ENCODE measurements at places on chromosomes 2 and 18.

DNA sequence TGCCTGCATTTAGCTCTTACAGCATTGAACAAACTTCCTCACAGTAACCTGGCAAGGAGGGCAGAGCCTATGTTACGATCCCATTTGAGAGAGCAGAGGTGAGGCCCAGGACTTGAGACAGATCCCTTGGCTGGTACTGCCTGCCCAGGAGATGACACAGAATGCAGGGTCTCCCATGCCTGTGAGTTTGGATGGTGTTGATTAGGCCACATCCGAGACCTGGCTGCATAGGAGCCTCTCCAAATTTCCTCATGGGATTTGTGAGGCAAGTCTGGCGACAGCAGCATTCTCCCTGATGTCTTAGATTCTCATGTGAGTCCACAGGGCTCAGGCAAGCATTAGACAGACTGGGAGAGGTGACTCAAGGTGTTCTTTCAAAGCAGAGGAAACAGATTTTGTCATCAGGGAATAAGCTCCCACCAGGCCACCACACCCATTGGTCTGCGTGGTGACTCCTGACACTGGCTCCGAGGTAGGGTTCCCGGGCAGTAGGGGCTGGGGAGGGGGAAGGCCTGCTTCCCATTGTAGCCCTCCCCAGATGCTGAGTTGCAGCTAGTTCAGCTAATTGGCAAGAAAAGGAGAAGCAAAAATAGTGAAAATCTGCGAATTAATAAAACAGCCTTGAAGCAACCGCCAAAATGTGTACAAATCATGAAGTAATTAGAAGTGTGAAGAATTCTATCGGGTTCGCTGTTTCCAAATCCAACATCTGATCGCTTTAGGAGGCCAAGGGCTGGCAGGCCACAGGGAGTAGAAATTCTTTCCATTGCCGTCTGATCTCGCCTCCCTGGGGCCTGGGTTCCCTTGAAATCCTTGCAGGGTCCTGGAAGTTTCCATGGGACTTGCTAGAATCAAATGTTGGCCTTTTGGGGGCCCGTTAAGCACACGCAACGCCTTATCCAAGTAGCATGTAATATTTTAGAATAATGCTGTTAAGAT lies 68.0 kb downstream of the MAPK4 start:
- DNase-seq: no peak

- DNase-seq: no peak
Measured at GRCh38 chr18:65409261-65409660, 341.6 kb upstream of the CDH7 start.

GRCh38 chr2:74278694-74279093 lies 64.5 kb downstream of the SLC4A5 start:
- no peak for DNase-seq

GRCh38 chr2:39483534-39483933 lies 46.4 kb upstream of the MAP4K3 start:
- DNase-seq: no peak

GRCh38 chr2:147487286-147487977 lies 357.4 kb upstream of the ACVR2A start:
- DNase-seq: no peak

DNA sequence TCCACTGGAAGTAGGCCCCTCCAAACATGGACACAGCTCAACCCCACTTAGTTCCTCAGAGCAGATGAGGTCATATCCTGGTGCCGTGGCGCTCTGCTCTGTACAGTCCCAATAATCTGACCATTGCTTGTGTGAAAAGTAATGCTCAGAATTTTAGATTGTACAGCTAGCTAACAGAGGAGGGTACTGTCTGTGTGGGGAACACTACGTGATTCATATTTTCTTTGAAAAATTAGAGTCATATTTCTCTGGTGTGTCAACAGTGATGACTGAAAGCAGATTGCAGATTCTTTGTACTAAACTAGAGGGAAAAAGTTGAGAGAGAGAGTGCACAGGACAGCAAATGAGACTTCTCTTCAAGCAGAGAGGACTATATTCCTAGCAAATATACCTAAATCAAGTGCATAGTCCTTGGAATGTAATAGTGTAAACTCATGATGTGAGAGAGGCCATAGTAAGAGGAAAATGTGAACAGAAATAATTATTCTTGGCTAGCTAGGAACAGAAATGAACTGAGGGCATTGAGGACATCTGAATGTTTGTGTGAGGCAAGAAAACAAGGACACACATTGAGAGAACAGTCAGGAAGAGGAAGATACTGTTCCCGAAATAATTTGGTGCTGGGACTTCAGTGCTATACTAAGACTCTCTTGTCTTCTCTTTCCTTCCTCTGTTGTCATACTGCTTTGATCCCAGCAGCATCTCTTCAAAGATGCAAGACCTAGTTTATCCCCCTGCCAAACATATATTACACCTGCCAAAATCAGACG lies 157.0 kb upstream of the RND3 start:
- DNase-seq: no peak

- DNase-seq: no peak
Measured at GRCh38 chr2:234983011-234983726, 31.4 kb downstream of the SH3BP4 start.

- DNase-seq: no peak
Measured at GRCh38 chr2:241813644-241814392, 4.8 kb downstream of the NEU4 start.

DNA sequence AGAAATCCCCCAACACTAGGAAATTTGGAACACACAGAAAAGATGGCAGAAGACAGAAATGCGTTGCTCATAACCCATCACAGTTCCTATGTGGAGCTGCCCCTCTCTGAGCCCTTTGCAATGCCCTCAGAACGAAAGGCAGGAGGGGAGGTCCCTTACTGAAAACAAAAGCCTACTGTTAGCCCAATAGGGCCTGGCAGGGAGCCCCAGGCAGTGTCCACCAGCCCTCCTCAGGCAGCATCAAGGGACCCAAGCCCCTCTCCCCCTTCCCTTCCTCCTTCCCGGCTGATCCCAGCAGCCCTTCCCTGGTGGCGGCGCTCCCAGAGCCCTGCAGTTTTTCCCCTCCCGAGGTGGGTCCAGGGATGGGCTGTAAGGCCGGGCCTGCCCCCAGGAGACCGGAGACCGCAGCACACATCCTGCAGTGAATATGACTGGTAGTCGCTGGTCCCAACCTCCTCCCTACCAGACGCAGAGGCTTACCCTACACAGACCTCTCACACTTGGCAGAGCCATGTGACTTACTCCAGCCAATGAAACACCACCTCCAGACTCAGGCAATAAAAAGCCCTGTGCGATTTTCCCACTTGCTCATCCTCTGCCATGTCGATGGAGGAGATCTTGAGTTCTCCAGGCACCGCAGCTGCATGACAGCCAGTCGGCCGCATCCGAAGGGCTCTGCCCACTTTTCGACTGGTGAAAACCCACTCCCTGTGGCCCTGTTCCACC lies 19.4 kb upstream of the DUSP2 start:
- DNase-seq: peak; percentile 87

GRCh38 chr2:159998961-159999360 lies 63.5 kb downstream of the PLA2R1 start:
- DNase-seq: no peak

DNA sequence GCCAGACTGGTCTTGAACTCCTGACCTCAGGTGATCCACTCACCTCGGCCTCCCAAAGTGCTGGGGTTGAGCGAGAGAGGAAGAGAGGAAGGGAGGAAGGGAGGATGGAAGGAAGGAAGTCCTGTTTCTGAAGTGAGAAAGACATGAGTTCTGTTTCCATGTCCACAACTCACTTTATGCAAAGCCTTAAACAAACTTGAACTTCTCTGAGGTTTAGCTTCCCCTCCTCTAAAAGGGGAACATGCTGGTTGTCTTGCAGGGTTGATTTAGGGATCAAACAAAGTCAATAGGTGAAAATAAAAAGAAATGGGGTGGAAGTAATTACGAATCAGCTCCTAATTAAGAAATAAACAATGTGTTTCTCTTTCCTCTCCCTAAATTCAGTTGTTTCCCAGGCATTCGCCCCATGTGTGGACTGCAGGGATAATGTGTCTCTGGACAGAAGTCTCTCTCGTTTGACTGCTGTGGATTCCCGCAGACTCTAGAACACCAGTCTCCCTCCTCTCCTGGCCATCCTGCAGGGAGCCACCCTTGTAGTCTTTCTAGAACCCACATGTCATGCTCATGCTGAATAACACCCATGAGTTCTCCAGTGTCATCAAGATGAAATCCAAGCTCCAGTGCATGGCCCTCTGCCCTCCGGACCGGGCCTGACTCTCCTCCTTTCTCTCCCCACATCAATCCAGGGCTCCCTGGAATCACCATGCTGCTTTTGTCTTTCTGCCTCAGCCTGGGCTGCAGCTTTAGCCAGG lies 229.3 kb upstream of the TRIB2 start:
- no peak for DNase-seq

DNA sequence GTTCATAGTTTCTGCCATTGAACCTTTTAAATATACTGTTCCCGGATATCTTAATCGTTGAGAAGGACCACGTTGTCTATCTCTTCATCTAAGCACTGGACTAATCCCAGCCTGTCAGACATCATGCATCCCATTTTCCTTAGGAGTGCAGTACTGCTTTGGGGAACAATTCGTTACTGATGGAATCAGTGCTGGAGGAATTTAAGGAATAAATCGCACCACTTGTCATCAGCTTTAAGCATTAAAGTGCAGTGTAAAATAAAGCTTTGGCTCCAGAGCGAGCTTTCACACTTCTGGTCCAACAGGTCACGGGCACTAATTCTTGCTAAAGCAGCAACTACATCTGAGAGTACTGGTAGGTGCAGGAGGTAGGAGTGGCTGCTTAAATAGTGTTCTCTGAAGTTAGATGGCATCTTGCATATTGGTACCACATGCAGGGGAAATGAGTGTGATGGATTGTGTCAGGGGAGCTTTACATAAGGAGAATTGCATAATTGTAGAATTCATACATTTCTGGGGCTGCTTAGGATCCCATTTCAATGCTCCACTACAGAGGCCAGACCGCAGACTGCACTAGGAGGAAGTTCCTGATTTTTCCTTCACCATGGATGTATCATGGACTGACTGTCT lies 105.7 kb upstream of the RASGRP3 start:
- no peak for DNase-seq

GRCh38 chr18:72727038-72727655 lies 140.6 kb downstream of the NETO1 start:
- no peak for DNase-seq

DNA sequence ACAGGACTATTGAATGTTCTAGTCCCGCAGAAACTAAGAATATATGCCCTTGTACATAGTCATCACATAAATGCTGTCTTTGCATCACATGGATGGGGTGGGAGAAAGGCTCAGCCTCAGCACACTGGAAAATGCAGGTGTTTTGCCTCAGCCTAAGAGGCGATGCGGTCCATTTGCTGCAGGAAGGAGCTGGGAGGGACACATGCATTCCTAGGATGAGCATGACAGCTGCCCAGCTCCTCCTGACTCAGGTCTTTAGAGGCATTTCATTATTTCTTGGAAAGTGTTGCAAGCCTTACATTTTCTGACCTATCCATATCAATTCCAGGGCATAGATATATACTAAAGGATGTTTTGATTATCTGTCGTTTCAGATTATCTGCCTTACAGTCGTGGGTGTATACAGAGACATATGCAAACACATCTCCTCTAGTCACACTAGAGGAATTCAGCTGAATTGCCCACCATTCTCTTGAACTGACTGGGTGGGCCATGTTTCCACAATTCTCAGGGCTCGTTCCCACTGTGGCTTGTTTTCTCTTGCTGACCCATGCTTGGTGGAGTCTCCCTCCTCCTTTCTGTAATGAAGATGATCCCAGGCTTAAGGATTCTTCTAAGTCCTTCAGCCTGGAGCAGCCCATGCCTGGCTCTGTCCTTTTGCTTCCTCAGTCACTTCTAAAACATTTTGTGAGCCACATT lies 156.9 kb downstream of the SETBP1 start:
- DNase-seq: no peak

- peak; percentile 5 for DNase-seq
Measured at GRCh38 chr2:63344575-63345284, 243.5 kb downstream of the WDPCP start.

DNA sequence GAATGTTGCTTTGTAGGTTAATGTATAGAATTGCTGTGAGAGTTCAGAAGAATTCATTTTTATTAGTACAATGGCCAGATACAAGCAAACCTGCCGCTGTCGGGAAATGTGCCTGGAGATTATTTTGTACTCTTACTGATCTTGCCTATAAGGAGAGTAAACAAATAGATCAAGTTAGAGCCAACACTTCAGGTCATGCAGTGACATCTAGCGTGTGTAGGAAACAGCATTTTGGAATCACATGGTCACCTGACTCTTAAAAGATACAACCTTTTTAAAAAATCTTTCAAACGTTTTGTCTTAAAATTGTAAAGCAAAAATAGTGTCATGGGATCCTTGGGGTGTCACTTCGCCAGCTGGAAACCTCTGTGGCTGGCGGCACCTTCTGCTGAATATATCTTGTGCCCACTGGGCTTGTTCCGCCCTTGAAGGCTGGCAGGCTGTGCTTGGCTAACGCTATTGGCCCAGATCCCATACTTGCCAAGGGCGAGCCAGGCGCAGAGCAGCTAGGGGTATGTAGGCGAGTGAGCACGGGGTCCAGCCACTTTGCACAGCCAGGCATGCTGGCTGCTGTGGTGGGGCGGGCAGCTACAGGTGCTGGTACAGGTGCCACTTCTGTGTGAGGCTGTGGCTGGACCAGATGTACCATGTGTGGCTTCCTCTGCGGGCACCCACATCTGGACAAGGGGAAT lies 19.5 kb upstream of the RPRM start:
- DNase-seq: no peak

DNA sequence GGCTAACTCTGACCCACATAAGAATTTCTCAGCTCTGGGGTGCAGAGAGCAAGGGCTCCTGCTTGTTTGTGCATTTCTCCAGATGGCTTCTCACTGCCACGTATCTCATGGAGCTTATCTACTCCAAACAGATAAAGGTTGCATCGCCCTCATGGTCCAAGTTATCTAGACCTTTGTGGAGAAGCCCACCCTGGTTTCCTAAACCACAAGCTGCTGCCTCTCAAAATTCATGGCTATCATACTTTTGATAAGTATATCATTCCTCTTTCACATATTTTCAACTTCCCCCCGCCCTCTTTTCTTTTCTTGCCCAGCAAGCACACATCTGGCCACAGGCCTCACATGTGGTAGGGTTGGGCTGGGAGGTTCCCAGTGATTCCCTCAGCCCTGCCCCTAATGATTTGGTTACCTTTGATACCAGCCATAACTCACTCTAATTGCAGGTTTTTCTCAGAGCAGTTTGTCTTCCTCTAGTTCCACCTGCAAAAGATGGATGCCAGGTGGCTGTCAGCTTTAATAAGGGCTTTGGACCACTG lies 146.0 kb downstream of the RHBDD1 start:
- no peak for DNase-seq

DNA sequence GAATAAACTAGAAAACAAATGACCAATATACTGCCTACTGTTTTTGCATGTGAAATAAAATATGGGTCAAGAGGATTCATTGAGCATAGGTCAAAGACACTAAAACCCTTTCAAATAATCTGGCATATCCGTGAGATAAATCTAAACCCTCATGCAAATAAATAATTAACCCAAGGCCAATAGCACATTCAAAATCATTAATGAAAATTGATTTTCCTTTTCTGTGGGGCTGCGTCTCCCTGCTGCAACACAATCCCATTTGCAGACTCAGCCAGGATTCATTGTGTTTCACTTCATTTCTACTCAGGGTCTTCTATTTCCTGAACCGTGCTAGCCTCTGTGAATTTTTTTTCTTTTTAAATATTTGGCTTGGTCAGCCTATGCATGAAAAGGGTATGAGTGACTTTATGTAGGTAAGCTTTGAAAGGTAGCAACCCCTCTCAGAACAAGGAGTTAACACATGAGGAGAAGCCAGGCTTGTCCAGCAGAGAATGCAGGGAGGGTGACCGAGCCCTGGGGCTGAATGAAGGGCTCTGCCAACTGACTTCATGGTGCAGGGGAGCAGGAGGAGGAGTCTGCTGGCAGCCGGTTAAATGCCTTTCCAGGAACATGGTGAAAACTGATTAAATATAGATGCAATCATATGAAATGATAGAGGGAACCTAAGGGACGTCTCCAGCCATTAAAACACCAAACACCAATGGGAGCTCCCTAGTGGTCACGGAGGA lies 10.3 kb upstream of the CTAGE1 start:
- DNase-seq: no peak
